ENCODE measurements at places on chromosomes 1 and 21. TPM values are rescaled to one million over a fixed set of nuclear protein-coding genes. Genes with fewer than 3 reads are reported as not detected.

- no peaks in the 10 kb centered on the region for H3K27me3 ChIP-seq
- no peak overlapping the region for H3K27ac ChIP-seq
- no peak overlapping the region for H3K4me3 ChIP-seq
- no peaks in the 10 kb centered on the region for H3K4me1 ChIP-seq
- no peak for DNase-seq
- H3K36me3 ChIP-seq = no peaks in the 10 kb centered on the region
Measured at GRCh38 chr1:86226204-86226603, 69.6 kb upstream of the COL24A1 start.

DNA sequence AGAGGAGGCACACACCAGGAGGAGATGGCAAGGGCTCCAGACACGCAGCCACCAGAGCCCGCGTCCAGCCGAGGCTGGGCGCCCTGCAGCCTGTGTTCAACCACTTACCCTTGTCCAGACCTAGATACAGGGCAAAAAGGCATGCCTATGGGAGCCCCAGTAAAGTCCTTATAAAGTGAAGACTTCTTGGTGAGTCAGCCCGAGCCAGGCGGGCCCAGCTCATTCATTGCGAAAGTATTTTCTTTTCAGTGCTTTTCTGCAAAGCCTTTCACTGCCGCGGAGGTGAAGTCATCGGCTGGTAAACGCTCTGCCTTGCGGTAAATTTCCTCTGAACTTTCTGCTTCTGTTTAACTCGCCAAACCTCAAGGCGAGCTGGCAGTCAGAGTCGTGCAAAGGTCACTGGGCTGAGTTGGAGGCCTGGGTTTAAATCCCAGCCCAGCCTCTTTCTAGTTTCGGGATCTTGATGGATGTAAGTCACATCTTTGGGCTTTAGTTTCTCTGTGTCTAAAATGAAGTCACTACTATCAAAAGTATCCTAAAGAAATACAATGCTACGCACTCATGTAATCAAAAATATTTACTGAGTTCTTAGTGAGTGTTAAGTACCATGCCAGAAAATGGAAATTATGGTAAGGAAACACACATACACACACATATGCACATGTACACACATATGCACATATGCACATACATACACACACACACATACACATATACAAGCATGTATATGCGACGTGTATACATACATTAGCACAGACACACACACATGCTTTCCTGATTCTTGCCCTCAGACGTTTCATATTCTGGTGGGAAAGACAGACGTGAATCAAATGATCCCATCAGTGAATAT, 54.7 kb upstream of the IFFO2 start:
- H3K4me1 ChIP-seq = peaks cover 14% of the 10 kb centered on the region
- no peak overlapping the region for H3K27ac ChIP-seq
- H3K36me3 ChIP-seq = no peaks in the 10 kb centered on the region
- H3K4me3 ChIP-seq = no peak overlapping the region
- peaks cover 2% of the 10 kb centered on the region for H3K27me3 ChIP-seq

GRCh38 chr1:185137896-185138545, 18.7 kb downstream of the TRMT1L start:
- H3K27me3 ChIP-seq = no peaks in the 10 kb centered on the region
- H3K27ac ChIP-seq = no peak overlapping the region
- no peak overlapping the region for H3K4me3 ChIP-seq
- DNase-seq = no peak
- peaks cover 17% of the 10 kb centered on the region for H3K36me3 ChIP-seq
- H3K4me1 ChIP-seq = no peaks in the 10 kb centered on the region

- H3K27me3 ChIP-seq = no peaks in the 10 kb centered on the region
- no peaks in the 10 kb centered on the region for H3K4me1 ChIP-seq
- H3K4me3 ChIP-seq = no peak overlapping the region
Measured at GRCh38 chr1:162422662-162423375, 10.9 kb upstream of the SH2D1B start.

- no peak for DNase-seq
- no peaks in the 10 kb centered on the region for H3K27me3 ChIP-seq
- no peak overlapping the region for H3K4me3 ChIP-seq
- no peak overlapping the region for H3K27ac ChIP-seq
- peaks cover 14% of the 10 kb centered on the region for H3K36me3 ChIP-seq
- H3K4me1 ChIP-seq = no peaks in the 10 kb centered on the region
Measured at GRCh38 chr1:48309564-48310082, 87.1 kb downstream of the SLC5A9 start.

GRCh38 chr1:62240651-62241370, 46.2 kb downstream of the L1TD1 start:
- H3K4me3 ChIP-seq = no peak overlapping the region
- no peak for DNase-seq
- H3K27me3 ChIP-seq = peaks cover 14% of the 10 kb centered on the region

CFHR1 gene
- total RNA-seq = 0.49 TPM

MPL gene
- total RNA-seq = 6.2 TPM

DNA sequence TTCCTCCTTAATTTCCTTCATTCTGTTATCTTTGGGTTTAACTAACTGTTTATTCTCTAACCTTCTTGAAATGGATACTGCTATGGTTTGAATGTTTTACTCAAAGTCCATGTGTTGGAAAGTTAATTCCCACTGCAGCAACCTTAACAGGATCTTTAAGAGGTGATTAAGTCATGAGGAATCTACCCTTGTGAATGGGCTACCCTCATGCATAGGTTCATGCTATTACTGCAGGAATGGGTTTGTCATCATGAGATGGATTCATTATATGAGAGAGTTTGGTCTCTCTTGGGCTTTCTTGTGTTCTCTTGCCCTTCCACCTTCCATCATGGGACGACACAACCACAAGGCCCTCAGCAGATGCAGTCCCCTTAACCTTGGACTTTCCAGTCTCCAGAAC, 516.9 kb downstream of the ADGRL2 start:
- DNase-seq = no peak
- no peaks in the 10 kb centered on the region for H3K4me1 ChIP-seq
- H3K36me3 ChIP-seq = no peaks in the 10 kb centered on the region
- H3K4me3 ChIP-seq = no peak overlapping the region

NLRP3 gene
- total RNA-seq = 0.44 TPM

- H3K4me3 ChIP-seq = no peak overlapping the region
- H3K4me1 ChIP-seq = peaks cover 5% of the 10 kb centered on the region
- no peaks in the 10 kb centered on the region for H3K27me3 ChIP-seq
- no peaks in the 10 kb centered on the region for H3K36me3 ChIP-seq
- H3K27ac ChIP-seq = no peak overlapping the region
- DNase-seq = no peak
Measured at GRCh38 chr1:60427194-60427593, 353.6 kb upstream of the C1orf87 start.

DNA sequence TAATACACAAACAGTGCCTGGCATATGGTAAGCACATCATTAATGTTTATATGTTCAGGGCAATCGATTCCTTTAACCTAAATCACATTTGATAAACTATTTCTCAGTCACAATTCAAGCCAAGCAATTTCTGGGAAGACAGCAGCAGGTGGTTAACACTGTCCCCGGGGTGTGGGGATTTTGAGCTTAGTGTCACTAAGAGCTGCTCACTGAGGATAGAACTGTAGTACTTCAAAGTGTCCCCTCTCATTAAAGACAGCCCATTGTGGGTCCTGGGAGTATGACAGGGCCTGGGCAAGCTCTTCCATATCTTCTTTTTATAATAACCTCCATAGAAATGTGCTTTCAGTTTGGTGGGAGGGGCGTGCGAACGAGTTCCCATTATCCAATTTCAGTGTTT, 8.4 kb upstream of the GALNT2 start:
- no peak overlapping the region for H3K4me3 ChIP-seq
- peaks cover 3% of the 10 kb centered on the region for H3K27me3 ChIP-seq
- H3K4me1 ChIP-seq = no peaks in the 10 kb centered on the region
- H3K27ac ChIP-seq = no peak overlapping the region
- no peaks in the 10 kb centered on the region for H3K36me3 ChIP-seq

SPATA17 gene
- total RNA-seq = 0.36 TPM

- peaks cover 3% of the 10 kb centered on the region for H3K27me3 ChIP-seq
- peaks cover 5% of the 10 kb centered on the region for H3K4me1 ChIP-seq
- no peak overlapping the region for H3K4me3 ChIP-seq
- no peak overlapping the region for H3K27ac ChIP-seq
Measured at GRCh38 chr1:213666113-213666512, 321.7 kb upstream of the PROX1 start.

OR14K1 gene
- total RNA-seq = not detected

UBL4B gene
- total RNA-seq = not detected

DNA sequence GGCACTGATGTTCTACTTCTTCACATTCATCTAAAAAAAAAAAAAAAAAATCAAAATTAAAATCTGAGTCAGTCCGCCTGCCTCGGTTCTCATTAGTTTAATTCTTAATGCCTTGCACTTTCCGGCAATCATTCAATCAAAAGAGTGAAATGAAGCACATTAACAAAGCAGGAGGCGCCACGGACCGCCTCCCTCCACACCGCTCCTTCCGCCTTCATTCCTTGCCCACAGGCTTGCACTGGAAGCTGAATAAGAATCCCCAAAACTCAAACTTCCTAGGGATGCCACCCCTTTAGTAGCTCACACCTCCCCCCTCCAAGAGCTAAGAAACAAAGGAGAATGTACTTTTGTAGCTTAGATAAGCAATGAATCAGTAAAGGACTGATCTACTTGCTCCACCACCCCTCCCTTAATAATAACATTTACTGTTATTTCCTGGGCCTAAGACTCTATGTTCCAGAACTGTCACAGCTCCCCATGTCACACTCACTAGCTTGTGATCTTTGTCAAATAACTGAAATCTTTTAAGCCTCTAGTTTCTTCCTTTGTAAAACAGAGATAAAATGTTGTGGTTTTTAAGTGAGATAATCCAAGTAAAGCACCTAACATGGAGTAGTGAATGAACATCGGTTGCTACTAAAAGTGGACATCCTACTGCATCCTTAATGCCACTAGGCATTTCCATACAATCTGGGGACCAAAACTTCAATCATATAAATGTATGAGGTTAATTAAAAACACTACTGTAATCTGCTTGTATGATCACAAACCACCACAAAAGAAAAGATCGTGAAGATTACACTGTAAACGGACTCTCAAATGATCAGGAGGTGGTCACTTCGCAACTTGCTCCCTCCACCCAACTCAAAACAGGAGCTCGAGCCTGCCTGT, 27.4 kb downstream of the LGALS8 start:
- no peak overlapping the region for H3K4me3 ChIP-seq
- H3K4me1 ChIP-seq = no peaks in the 10 kb centered on the region
- H3K27me3 ChIP-seq = no peaks in the 10 kb centered on the region
- peaks cover 46% of the 10 kb centered on the region for H3K36me3 ChIP-seq
- no peak overlapping the region for H3K27ac ChIP-seq
- DNase-seq = no peak

- H3K4me3 ChIP-seq = no peak overlapping the region
- peaks cover 29% of the 10 kb centered on the region for H3K4me1 ChIP-seq
- H3K27me3 ChIP-seq = no peaks in the 10 kb centered on the region
- DNase-seq = no peak
- peaks cover 4% of the 10 kb centered on the region for H3K36me3 ChIP-seq
- H3K27ac ChIP-seq = peak overlapping the region; percentile 67
Measured at GRCh38 chr1:100440075-100440809, 87.9 kb downstream of the CDC14A start.

- H3K27me3 ChIP-seq = no peaks in the 10 kb centered on the region
- no peaks in the 10 kb centered on the region for H3K4me1 ChIP-seq
- H3K4me3 ChIP-seq = no peak overlapping the region
Measured at GRCh38 chr1:29084196-29084521, 39.5 kb downstream of the TMEM200B start.

DNA sequence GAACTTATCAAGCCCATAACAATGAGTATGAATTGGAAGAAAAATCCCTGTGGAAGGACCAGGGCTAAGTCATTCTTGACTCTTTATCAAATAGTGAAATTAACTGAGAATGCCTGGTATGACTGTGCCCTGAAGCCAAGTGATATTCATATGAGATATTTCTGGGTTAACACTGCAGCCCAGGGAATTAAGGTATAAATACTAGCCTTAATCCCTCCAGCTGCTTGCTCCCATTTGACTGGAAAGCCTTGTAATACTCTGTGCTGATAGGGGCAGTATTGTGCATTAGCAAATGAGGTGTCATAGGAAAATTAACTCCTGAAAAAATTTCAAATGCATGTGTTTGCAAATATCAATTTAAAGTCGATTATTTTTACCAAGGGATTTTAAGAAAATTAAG, 568.8 kb downstream of the LMO4 start:
- no peak for DNase-seq
- H3K27me3 ChIP-seq = peaks cover 1% of the 10 kb centered on the region
- no peak overlapping the region for H3K27ac ChIP-seq
- no peak overlapping the region for H3K4me3 ChIP-seq

DNA sequence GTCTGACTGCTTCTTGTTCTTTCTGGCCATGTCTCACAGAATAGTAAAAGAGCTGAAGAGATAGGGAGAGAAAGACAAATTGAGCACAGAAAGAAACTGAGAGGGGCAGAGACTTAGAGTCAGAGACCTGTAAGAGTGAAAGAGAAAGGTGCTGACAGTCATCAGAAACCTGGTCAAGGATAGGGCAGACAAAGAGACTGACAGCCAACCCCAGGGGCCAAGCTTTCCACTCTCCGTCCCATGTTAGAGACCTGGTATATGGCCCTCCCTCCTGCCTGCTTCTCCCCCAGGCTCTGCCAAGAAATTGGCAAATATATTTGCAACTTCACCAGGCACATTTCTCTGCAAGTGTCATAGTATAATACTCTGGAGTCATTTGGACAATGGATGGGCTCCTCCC, 64.6 kb downstream of the RHBG start:
- no peak for DNase-seq
- H3K36me3 ChIP-seq = peaks cover 4% of the 10 kb centered on the region

- no peaks in the 10 kb centered on the region for H3K36me3 ChIP-seq
- peaks cover 2% of the 10 kb centered on the region for H3K27me3 ChIP-seq
- no peak overlapping the region for H3K27ac ChIP-seq
- H3K4me1 ChIP-seq = no peaks in the 10 kb centered on the region
Measured at GRCh38 chr21:39580744-39581143, 32.0 kb upstream of the B3GALT5 start.

GRCh38 chr21:45405819-45406762, 1.1 kb downstream of the COL18A1 start:
- peaks cover 8% of the 10 kb centered on the region for H3K27me3 ChIP-seq
- H3K4me1 ChIP-seq = peaks cover 18% of the 10 kb centered on the region

LEMD1 gene
- total RNA-seq = 3.0 TPM

ATAD3C gene
- total RNA-seq = 2.9 TPM

LCA5L gene
- total RNA-seq = 0.59 TPM

GRCh38 chr1:93848350-93848883, 30.6 kb downstream of the DNTTIP2 start:
- peak overlapping the region; percentile 90 for H3K27ac ChIP-seq
- peaks cover 9% of the 10 kb centered on the region for H3K36me3 ChIP-seq
- peaks cover 18% of the 10 kb centered on the region for H3K4me1 ChIP-seq
- peak overlapping the region; percentile 94 for H3K4me3 ChIP-seq

GRCh38 chr1:177067752-177068410, 96.6 kb downstream of the ASTN1 start:
- H3K36me3 ChIP-seq = peaks cover 10% of the 10 kb centered on the region
- peak overlapping the region; percentile 45 for H3K27ac ChIP-seq
- no peak for DNase-seq
- peaks cover 7% of the 10 kb centered on the region for H3K27me3 ChIP-seq

All from endothelial cell (in vitro differentiated cells).